Nephron progenitor cell (in vitro differentiated cells): ENCODE measurements at places on chromosomes 6 and 20.

GRCh38 chr20:208942-209566 is 18.0 kb upstream of the DEFB129 start:
- no peak for DNase-seq

DNA sequence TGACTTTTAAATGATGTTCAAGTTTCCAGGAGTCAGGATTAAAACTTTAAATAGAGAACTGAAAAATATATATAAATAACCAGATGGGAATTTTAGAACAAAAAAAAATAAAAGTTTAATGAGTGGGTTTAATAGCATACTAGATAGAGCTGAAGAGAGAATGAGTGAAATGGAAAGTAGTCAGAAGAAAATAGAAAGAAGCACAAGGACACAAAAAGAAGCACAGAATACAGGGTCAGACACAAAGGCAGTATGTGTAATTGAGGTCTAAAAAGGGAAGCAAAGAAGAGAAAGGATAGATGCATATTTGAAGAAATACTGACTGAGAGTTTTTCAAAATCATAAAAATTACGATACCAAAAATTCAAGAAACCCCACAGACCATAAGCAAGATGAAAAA is 159.8 kb upstream of the FERMT1 start:
- DNase-seq = no peak

DNA sequence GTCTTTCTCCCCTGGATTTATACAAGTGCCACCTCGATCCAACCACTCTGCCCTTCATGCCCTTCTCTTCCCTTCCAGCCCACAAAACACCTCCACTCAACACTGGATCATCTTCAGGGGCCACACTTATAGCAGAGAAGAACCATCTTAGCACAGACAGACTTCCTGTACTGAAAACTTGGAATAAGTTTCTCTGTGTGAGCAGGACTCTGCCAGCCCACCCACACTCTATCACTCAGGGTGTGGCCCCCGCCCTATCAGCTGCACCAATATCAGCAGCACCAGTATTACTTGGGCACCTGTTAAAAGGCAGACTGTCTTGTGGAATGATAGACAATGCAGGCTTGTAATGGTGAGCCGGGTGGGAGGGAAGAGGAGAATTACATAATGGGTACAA is 86.7 kb downstream of the SCML4 start:
- DNase-seq = no peak

- DNase-seq = no peak
These were observed 76.1 kb downstream of the SLC22A3 start for GRCh38 chr6:160424256-160424655.

DNA sequence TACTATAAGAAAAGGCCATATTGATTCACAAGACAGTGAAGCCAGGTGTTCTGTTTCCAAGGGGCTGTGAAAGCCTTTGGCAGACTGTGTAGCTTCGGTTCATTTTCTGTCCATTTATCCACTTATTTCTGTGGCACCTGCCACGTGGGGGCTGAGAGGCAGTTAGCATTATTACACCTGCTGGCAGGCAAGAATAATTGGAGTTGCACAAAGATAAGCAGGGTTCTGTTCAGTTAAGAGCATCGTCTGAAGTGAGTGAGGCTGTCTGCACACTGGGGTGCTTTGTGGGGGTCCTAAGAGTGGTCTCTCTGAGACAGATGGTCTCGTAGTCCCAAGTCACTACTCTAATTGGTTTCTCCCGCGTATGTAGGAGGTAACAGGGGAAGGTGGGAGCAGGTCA is 60.6 kb upstream of the CCN6 start:
- DNase-seq = no peak

GRCh38 chr6:129393654-129394053 is 316.3 kb downstream of the ARHGAP18 start:
- DNase-seq = no peak
